ENCODE measurements at places on chromosomes 4 and X.

- no peak for DNase-seq
These were observed 3.5 kb downstream of the ASMTL start for GRCh38 chrX:1449036-1449822.

- no peak for DNase-seq
These were observed 337.9 kb downstream of the PPP3CA start for GRCh38 chr4:101009471-101009870.

DNA sequence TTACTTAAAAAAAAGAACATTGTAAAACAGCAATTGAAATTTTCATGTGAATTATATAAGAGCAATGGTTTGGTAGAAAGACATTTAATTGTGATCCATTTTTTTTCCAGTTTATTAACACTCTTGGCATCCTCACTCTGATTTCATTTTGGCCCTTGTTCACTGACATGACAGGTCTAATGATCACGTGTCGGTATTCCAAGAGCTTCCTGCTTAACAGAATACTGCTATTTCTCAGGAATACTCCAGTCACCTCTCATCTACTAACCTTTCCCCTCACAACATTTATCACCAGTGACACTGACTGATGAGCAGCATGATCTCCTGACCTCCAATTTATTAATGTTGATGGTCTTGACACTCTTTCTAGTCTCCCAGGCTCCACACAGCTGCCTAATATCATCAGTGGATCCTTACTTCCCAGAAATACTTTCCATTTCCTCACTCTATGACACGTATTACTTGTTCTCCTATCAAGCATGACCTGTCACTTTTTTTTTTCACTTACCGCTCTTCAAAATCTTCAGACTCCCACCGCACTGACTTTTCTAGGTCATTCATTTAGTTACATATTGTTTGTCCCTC lies 847.8 kb upstream of the SLIT2 start:
- DNase-seq, result no peak

DNA sequence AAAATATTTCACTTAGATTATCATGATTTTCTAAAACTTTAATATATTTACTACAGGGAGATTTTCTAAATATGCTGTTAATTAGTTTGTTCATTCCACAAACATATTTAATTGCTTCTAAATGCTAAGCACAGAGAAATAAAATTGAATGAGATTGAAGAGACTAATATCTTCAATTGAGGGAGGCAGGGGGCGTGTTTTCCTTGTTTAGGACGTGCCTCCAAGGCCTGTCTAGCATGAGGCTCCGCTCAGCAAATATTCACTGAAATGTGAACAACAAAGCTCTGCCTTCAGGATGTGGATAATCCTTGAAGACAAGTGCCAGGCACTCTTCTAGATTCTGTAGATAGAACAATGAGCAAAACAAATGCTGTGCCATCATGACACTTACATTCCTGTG lies 98.1 kb downstream of the TSPAN5 start:
- no peak for DNase-seq

- no peak for DNase-seq
These were observed 96.1 kb downstream of the FRYL start for GRCh38 chr4:48683784-48684666.

DNA sequence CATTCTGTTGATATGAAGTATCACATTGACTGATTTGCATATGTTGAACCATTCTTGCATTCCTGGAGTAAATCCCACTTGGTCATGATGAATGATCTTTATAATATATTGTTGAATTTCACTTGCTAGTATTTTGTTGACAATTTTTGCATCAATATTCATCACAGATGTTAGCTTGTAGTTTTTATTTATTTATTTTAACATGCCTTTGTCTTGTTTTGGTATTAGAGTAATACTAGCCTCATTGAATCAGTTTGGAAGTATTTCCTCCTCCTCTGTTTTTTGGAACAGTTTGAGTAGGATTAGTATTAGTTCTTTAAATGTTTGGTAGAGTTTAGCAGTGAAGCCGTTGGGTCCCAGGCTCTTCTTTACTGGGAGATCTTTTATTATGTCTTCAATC lies 13.9 kb upstream of the ADH1C start:
- no peak for DNase-seq

GRCh38 chr4:99062120-99062519 lies 26.5 kb downstream of the ADH5 start:
- no peak for DNase-seq

- no peak for DNase-seq
These were observed 27.2 kb downstream of the LIN54 start for GRCh38 chr4:82983444-82983843.

GRCh38 chr4:142404191-142404611 lies 441.9 kb downstream of the INPP4B start:
- DNase-seq, result no peak

- no peak for DNase-seq
These were observed 304.1 kb upstream of the FGF13 start for GRCh38 chrX:139015627-139016026.

DNA sequence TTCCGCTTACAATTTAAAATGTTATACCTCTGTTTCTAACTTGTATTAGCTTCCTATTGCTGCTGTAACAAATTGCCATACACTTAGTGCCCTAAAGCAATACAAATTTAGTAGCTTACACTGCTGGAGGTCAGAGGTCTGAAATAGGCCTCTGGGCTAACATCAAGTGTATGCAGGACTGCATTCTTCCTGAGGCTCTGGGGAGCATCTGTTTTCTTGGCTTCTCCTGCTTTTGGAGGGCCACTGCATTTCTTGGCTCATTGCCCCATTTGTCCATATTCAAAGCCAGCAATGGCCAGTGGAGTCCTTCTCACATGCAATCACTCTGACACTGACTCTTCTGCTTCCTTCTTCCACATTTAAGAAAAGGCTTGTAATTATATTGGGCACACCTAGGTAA lies 639.8 kb upstream of the INTU start:
- DNase-seq, result no peak

DNA sequence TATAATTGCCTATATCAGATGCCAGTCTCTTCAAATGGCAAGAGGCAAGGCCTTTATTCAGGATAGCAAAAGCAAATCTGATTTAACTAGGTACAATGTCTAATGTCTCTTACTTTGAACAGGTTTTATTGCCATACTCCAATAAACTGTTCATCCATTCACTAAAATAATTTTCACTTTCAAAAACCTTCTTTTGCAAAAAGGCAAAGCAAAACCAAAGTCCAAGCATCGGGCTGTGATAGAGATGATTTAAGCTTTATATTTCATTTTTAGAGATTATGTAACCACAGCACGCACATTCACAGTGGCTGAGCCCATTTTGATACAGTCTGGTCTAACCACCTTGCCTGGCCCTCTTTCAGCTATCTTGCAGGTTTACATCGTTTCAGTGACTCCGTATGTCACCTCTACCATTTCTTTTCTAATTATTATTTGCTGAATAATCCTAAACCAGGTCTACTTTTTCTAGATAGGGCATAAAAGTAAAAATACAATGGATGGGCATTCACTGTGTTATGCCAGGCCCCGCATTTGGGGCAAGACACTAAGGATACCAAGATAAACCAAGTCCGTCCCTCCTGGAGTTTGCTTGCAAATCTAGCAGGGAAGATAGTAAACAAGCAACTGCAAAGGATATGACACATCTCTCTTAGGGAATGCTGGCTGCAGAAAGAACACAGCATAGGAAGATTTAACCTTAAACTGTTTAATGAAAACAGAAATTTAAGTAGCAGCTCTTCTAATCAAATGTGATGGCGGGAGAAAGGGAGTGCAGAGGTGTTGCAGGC lies 1.8 kb downstream of the CASP3 start:
- no peak for DNase-seq

DNA sequence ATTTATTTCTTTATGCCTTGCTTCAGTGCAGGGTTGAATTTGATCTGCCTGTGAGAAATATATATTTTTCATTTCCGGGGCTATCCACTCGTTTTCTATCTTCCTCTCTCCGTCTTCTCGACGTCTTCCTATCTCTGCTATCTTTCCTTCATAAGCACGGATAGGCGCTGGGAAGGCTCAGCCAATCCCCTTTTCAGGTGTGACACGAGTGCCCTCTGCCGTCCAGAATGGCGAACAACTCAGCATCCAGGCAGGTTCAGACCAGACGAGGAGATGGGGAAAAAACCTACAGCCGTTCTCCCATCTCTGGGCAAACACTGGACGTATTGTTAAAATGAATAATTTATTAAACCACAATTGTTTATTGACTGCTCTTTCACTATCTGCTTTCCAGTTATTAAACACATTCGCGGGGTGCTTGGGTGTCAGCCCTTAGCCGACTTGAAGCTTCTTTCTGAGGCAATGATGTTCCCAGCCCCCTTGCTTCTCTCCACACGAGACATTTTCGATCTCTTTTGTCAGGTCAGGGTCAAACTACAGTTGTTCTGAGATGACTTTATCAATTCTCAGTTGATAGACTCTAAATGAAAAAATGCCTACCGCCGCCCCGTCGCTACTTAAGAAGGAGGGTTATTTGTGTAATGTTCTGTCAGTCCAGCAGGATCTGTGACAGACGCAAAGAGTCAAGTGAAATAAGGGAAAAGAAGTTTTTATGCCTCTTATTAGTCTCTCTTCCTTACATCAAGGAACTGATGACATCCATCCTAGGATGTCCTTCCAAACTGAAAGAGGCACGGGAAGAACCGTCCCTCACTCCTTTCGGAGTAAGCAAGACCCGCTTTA lies 96.3 kb upstream of the NOCT start:
- peak; percentile 25 for DNase-seq

- DNase-seq, result peak; percentile 38
These were observed 1.7 kb downstream of the ARAF start for GRCh38 chrX:47562615-47563243.

DNA sequence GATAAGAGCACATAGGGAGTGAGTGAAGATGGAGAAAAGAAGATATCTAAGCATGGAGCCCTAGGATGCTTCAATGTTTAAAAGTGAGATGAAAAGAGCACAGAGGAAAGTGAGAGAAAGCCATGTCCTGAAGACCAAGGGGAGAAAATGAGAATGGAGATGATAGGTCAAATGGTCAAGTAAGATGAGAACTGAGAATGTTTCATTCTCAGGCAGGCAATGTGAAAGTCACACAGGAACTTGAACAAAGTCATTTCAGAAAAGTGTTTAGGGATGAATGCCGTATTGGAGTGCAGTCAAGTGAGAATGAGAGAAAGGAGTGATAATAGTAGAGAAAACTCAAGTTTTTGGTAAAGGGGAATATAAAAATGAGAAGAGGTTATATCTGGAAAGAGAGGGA lies 148.7 kb upstream of the PTCHD1 start:
- no peak for DNase-seq

- DNase-seq, result no peak
These were observed 29.9 kb downstream of the CPEB2 start for GRCh38 chr4:15031993-15032675.

DNA sequence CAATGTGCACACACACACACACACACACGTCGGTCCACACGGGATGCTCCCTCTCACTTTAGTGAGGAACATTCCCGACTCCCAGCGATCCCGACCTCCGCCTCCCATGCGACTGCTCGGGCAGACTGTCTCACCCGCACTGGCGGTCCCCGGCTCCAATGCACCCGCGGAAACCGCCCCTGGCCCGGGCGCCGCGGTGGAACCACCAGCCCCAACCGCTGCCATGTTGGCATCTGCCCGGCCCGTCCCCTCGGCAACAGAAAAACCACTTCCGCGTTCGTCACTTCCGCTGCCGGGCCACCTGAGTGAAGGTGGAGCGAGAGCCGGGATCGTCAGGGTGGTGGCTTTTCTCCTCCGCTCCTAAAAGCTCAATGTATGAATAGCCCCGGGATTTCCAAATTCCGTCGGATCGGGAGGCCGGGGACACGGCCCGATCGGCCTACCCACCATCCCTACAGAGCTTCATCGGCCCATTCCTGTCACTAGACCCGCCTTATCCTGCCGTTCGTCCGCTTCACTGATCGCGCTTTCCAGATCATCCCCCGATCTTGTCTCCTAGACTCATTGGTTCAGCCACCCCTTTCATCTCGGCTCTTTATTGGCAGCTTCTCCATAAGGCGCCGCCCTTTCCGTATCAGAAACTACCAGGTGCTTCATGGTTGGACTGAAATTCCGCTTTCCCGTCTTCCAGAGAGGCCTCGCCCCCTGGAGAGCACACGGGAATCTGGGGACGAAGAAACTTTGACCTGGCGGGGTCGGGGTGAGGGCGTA lies at the start of gene SLC35A2:
Gene SLC35A2 (minus strand): TSS at position 235 of the 771 bp plus-strand sequence. CDS start 10 bp downstream, at position 225.
- DNase-seq, result peak; percentile 90

GRCh38 chr4:143406523-143406922 lies 69.8 kb downstream of the GAB1 start:
- DNase-seq, result no peak

DNA sequence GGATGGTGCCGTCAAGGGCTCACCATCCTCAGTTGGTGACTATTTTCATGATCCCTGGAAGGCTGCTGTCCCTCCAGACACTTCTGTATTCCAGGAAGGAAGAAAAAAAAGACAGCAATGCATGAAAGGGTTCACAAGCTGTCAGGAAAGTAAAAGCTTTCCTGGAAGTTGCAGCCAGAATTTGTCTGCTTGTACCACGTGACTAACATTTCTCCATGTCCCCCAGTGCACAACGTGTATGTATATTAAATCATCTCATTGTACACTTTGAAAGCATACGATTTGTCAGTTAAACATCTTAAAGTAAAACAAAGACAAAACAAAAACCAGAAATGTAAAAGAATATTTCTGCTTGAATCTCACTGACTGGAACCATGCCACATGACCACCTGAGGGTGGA lies 127.4 kb upstream of the CLNK start:
- DNase-seq, result no peak

DNA sequence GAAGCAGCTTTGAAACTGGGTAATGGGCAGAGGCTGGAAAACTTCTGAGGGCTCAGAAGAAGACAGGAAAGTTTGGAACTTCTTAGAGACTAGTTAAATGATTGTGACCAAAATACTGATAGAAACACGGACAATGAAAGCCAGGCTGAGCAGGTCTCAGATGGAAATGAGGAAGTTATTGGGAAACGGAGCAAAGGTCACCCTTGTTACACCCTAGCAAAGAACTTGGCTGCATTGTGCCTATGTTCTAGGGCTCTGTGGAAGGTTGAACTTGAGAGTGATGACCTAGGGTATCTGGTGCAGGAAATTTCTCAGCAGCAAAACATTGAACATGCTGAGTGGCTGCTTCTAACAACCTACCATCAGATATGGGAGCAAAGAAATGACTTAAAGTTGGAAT lies 50.8 kb upstream of the FBXW7 start:
- no peak for DNase-seq

Data from CD4-positive, alpha-beta T cell treated with Interleukin-12 subunit alpha and Interleukin-12 subunit beta, for 1 hour (primary cell).